ENCODE measurements at places on chromosomes 3 and 15. TPM values are rescaled to one million over a fixed set of nuclear protein-coding genes. Genes with fewer than 3 reads are reported as not detected.

DNA sequence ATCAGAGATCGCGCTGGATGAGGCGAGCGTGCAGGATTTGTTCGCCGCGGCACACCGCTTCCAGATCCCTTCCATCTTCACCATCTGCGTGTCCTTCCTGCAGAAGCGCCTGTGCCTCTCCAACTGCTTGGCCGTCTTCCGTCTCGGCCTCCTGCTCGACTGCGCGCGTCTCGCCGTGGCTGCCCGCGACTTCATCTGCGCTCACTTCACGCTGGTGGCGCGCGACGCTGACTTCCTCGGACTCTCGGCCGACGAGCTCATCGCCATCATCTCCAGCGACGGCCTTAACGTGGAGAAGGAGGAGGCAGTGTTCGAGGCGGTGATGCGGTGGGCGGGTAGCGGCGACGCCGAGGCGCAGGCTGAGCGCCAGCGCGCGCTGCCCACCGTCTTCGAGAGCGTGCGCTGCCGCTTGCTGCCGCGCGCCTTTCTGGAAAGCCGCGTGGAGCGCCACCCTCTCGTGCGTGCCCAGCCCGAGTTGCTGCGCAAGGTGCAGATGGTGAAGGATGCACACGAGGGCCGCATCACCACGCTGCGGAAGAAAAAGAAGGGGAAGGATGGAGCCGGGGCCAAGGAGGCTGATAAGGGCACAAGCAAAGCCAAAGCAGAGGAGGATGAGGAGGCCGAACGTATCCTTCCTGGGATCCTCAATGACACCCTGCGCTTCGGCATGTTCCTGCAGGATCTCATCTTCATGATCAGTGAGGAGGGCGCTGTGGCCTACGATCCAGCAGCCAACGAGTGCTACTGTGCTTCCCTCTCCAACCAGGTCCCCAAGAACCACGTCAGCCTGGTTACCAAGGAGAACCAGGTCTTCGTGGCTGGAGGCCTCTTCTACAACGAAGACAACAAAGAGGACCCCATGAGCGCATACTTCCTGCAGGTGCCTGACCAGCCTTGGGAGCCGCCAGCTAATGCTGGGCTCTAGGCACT, 819 bp downstream of the KLHL40 start:
- DNase-seq, result no peak

- no peak for DNase-seq
These were observed 353.8 kb downstream of the FGF12 start for GRCh38 chr3:192373586-192373985.

DNA sequence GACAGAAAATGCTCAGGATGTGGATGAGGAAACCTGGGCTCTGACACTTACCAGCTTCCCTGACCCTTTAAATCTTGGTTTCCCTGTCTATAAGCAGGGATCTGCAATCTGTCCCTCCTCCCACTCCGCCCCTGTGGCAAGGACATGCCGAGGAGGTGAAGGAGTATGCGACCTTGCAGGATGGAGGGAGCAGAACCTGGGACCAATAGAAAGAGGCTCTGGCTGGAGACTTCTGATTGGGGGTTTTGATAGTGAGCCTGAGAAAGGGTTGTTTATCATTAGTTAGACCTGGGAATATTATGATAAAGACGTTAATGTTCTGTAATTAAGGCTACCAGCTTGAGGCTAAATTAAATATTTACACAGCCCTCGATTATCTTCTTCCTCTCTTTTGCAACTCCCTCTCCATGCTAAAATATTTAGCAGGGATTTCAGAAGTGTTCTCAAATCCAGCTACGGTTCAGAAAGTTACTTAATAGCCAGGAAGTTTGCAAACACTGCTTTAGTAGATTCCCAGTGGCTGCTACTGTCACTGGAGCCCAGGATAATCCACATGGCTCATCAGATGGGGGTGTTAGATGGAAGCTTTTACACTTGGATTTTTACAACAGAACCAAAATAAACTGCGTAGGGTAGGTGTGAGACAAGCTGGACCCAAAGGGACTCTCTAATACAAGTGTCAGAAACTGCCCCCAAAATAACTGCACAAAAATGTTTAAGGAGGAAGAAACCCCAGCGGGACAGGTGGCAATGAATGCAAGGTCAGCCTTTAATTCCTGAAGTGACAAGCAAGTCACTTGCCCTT, 9.2 kb upstream of the PAQR5 start:
- DNase-seq, result no peak

The DALRD3 gene
- 37.2 TPM for total RNA-seq

The CSTA gene
- total RNA-seq, result not detected

The LCTL gene
- not detected for total RNA-seq

DNA sequence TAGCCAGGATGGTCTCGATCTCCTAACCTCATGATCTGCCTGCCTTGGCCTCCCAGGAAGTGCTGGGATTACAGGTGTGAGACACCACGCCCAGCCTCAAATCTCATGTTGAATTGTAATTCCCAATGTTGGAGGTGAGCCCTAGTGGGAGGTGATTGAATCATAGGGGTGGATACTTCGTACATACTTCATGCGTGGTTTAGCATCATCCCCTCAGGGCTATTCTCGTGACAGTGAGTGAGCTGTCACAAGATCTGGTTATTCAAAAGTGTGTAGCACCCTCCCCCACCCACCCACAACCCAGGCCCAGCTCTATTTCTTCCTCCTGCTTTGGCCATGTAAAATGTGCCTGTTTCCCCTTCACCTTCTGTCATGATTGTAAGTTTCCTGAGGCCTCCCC, 236.9 kb upstream of the IL12A start:
- peak; percentile 76 for DNase-seq

The ASB7 gene
- total RNA-seq, result 9.6 TPM

GRCh38 chr15:25712192-25712960, 150.8 kb downstream of the ATP10A start:
- no peak for DNase-seq

The PLSCR2 gene
- total RNA-seq, result not detected

DNA sequence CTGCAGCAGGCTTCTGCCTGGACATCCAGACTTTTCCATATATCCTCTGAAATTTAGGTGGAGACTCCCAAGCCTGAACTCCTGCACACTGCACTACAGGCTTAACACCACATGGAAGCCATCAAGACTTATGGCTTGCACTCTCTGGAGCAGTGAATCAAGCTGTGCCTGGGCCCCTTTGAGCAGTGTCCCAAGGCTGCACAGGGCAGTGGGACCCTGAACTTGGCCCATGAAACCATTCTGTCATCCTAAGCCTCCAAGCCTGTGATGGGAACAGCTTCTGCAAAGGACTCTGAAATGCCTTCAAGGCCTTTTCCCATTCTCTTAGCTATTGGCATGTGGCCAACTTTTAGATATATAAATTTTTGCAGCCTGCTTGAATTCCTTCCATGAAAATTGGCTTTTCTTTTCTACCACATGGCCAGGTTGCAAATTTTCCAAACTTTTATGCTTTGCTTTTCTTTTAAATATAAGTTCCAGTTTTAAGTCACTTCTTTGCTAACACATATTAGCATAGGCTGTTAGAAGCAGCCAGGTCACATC, 257.8 kb upstream of the DCBLD2 start:
- no peak for DNase-seq

The STX19 gene
- not detected for total RNA-seq

The POTEB gene
- not detected for total RNA-seq

DNA sequence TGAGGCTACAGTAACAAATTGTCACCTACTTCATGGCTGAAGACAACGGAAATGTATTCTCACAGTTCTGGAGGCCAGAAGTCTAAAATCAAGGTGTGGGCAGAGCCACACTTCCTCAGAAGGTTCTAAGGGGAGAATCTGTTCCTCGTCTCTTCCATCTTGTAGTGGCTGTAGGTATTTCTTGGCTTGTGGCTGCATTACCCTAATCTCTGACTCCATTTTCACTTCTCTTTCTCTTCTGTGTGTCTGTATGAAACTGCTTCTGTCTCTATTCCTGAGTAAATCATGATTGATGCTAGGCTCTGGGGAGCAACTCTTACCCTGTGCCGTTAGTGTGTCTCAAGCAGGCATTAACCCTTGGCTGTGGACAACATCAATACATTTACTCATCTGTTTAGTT, 164.7 kb downstream of the SQOR start:
- DNase-seq, result no peak

The APBA2 gene
- 61.7 TPM for total RNA-seq

- peak; percentile 66 for DNase-seq
These were observed 132.1 kb downstream of the DOCK3 start for GRCh38 chr3:50806806-50807205.

DNA sequence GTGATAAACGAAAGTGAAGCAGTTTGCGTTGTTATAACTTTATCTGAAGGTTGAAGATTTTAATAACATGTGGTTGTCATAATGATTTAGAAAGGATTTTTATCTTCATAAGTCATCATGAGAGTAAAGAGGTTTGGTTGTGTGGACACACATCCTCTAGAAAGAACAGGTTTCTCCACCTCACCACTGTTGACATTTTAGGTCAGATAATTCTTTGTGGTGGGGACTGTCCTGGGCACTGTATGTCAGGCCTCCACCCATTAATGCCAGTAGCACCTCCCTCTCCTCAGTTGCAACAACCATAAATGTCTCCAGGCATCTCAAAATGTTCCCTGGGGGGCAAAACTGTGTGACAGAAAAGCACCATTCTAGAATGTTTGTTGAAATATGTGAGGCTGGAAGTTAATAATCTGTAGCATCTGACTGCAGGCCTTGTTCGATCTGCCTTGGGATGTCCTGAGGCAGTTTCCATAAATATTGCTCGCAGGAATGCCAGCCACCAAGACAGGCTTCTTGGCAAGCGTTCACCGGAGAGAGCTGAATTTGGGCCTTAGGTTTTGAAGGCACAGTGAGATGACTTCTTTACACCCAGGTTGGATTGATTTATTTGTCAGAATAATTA, 100.1 kb downstream of the ADAMTSL3 start:
- DNase-seq, result peak; percentile 87

GRCh38 chr15:69081310-69082004, 67.0 kb downstream of the NOX5 start:
- no peak for DNase-seq

DNA sequence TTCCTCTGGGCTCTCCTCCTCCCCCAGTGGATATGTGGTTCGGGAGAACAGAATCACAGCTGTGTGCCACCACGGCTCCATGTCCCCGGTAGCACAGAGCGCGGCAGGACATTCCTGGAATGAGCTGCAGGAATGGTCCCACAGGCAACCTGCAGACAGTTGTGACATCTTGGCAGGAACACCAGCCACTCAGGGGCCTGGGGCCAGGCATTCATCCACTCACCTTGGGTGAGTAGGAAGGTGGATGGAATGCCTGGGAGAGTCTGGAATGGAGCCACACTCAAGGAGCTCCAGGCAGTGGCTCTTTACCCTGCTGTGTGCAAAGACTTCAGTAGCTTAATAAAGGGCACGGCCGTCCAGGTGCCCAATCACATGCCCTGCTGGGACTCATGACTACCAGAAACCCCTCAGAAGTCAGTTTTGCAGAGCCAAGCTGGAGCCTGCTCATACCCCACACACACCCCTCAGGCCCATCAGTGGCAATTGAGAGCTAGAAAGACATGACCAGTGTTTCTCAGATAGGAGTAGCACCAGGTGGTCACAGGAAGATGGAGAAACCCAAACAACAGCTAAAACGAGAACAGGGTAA, 117.3 kb upstream of the PRR20G start:
- DNase-seq, result no peak

The GLDN gene
- total RNA-seq, result not detected

DNA sequence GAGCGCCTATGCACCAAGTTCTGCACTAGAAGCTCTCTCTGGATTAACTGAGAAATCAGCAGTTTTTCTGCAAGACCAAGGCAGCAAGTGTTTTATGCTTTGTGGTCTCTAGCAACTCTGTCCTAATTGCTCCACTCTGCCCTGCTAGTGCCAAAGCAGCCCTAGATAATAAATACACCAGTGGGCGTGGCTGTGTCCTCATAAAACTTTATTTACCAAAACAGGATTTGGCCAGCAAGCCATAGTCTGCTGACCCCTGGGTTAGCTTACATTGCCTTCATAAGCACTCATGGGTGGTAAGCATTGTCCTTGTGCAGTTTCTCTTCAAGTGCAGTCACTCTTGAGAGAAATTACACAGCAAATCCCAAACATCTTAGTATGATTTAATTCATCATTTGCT, 30.7 kb upstream of the SLC24A5 start:
- DNase-seq, result no peak

The SIDT1 gene
- total RNA-seq, result 18.4 TPM

DNA sequence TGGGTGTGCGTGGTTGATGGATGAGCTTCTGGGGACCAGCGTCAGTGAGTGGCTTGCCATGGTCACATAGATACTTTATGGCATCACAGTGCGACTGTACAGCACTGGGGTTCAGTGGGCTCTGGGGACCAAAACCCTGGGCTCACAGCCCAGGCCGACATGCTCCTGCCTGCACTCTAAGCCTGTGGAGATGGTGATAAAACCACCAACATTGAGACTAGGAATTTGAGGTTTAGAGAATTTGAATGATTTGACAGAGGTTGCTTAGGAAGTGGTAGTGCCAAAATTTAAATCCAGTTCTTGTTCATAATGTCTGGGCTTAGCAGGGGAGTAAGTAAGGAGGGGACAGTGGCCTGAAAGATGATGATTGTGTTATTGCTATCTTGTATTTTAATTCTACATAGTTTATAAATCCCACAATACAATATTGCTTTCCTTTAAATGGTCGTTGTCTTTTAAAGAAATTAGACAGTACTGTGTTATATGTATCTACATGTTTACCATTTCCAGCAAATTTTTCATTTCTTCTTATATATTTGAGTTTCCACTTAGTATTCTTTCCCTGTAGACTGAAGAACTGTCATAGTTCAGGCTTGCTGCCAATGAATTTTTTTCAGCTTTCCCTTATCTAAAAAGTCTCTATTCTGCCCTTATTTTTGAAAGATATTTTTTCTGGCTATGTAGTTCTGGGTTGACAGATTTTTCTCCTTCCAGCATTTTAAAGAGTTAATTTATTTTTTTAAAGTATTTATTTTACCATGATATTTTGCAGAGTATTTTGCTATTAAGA, 235.4 kb upstream of the RGMA start:
- DNase-seq, result no peak

The SEMA6D gene
- total RNA-seq, result 0.52 TPM

The GABRA5 gene
- not detected for total RNA-seq

DNA sequence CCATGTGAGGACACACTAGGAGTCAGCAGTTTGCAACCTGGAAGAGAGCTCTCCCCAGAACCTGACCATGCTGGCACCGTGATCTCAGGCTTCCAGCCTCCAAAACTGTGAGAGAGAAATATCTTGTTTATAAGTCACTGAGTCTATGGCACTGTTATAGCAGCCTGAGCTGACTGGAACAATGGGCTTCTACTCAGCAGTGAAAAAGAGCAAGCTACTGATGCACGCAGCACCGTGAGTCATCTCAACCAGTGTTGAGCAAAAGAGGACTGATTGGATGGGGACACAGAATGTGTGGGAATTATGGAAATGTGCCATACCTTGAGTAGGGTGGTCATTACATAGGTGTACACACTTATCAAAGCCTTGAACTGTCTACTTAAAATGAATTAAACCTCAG, 230.4 kb downstream of the PLCL2 start:
- peak; percentile 25 for DNase-seq

The SST gene
- not detected for total RNA-seq

The GOLGA6L10 gene
- 1.1 TPM for total RNA-seq

GRCh38 chr3:40938591-40938990, 260.7 kb upstream of the CTNNB1 start:
- DNase-seq, result no peak

The CCDC54 gene
- total RNA-seq, result not detected

The CFAP100 gene
- not detected for total RNA-seq
